ENCODE measurements at places on chromosomes 2 and 18. TPM values are rescaled to one million over a fixed set of nuclear protein-coding genes. Genes with fewer than 3 reads are reported as not detected.

GRCh38 chr2:17877811-17878280 is 621 bp upstream of the KCNS3 start:
- peak; percentile 36 for DNase-seq

DNA sequence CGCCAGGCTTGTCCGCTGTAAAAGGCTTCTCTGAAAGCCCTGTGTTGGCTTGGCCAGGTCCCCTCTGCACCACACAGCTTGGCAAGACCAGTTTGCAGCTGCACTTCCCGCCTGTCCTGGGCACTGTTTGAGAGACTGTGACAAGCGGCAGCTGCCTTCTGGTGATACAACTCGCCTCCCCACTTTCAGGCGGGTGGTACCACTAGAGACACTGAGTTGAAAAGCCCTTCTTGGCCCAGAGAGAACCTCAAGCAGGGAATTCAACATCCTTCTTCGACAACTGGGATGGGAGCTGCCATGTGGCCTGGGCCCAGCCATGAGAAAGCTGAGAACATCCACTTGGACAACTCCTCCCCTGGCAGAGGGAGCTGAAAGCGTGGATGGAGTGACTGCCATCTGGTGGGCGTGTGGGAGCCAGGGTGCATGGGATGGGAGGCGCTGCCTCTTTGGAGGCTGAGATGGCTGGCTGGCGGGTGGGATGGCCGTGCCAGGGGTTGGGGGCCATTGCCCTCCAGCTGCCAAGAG is 125.5 kb upstream of the REV1 start:
- no peak for DNase-seq

FBXO48 gene
- total RNA-seq: 0.92 TPM

GRCh38 chr2:27807476-27807875 is 36.0 kb downstream of the MRPL33 start:
- no peak for DNase-seq

- no peak for DNase-seq
Measured at GRCh38 chr2:207724113-207724512, 12.7 kb downstream of the CCNYL1 start.

DNA sequence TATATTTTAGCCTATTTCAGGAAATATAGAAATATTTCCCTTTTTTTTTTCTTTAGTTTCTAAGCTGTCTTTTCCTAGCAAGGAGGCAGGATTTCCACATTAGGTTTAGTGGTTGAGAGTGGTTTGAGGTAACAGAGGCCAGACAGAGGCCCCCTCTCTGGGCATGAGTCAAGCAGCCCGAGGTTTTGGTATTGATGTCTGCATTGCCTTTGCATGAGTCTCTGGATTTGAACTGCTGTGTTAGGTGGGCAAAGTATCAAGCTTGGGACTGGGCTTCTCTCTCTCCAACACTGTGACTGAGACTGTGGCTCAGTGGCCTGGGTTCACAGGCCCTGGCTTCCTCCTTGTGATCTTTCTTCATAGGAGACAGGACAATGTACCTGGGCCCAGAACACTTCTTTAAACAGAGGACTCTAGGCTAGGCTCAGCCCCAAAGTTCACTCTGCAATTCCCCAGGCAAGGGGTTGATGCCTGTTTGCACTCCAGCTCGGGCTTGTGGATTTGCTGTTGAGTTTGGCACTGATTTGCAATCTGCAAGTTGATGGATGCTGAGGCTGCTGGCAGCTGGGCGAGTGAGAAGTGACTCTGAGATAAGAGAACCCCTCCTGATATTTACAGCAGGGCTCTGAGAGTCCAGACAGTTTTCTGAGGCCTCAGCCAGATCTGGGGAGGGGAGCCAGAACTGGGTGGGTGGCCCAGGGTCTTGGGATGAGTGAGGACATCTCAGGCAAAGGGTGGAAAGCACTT is 271.2 kb downstream of the EN1 start:
- DNase-seq: no peak

FLACC1 gene
- total RNA-seq: 5.0 TPM

GRCh38 chr2:66803726-66804125 is 368.8 kb downstream of the MEIS1 start:
- DNase-seq: no peak

DNA sequence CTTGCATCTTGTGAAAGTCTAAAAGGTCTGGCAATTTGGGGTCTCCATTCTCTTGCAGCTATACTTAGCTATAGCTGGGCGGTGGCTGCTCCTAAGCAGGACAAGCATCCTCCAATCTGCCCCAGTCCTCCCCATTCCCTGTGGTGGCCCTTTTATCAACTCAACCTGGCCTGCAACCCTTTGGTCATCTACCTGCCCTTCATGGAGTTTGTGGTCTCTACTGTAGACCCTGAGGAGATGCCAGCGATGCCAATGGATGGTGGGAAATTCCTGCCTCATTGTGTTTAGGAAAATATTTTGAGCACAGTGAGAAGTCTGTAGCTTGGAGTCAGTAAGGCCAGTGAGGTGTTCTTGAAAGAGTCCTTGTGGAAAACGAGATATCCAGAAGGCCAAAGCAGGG is 143.4 kb downstream of the CAPN13 start:
- no peak for DNase-seq

DNA sequence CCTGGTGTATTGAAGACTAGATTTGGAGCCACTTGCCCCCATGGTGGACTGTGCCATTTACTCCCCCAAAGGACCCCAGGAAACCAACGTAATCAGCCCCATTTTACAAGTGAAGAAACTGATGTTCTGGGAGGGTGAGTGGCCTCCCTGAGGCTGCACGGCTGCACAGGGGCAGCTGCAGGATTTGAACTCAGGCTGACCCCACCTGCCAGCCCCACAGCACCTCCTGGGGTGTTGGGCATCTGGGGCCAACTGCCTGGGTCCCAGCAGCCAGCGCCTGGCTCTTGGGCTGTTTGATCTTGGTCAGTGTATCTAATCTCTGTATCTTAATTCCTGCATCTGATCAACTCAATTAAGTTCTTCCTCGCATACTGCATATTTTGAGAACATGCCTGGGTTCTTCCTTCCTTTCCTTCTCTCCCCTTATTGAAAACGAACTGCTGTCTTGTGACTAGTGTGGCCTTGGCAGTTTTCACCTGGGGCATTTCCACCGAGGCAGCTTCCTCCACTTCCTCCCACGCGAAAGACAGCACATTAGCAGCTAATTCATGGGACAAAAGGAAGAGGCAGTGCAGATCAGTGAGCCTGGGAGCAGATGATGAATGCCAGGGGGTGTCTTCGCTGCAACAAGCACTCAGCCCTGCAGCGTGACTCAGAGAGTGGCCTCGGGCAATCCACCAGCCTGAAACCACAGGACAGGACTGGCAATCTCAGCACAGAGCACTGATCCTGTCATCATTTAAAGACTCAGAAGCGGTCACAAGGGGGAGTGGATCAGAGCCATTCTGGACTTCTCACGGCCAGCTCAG is 184.1 kb upstream of the RAB12 start:
- DNase-seq: no peak

GRCh38 chr18:39113790-39114189 is 1548.2 kb upstream of the CELF4 start:
- DNase-seq: no peak

DNA sequence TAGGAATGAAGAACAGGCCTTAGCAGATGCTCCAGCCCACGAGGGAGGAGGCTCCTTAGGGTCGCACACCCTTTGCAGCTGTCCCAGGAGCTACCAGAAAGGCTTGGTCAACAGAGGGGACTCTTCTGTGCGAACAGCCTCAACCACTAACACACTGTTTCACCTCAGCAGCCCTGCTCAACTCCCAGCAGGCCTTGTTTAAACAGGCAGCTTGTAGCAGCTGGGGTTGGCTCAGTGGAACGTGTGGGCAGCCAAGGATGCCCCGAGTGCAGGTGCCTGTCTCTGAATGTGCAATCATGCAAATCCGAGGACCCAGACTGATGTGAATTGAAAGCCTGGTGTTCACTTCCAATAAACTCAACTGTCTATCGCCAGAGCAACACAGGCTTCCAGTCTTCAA is 88.7 kb upstream of the CXCR4 start:
- DNase-seq: no peak

DNA sequence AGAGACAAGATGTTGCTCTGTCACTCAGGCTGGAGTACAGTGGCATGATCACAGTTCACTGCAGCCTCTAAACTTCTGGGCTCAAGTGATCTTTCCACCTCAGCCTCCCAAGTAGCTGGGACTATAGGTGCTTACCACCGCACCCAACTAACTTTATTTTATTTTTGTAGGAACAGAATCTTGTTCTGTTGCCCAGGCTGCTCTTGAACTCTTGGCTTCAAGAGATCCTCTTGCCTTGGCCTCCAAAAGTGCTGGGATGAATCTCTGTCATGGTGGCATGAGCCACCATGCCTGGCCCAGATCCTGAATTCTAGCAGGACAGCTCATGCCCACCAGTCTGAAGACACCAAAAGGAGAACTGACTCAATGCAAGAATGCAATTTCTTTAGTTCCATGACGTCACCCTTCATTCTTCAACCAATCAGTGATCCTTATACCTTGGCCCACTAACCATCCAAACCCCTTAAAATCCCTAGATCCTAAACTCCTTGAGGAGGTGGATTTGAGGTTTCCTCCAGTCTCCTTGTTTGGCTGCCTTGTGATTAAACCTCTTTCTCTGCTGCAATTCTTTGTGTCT is 25.6 kb upstream of the CXXC1 start:
- no peak for DNase-seq

- DNase-seq: no peak
Measured at GRCh38 chr2:177302552-177302951, 38.0 kb upstream of the NFE2L2 start.

DNA sequence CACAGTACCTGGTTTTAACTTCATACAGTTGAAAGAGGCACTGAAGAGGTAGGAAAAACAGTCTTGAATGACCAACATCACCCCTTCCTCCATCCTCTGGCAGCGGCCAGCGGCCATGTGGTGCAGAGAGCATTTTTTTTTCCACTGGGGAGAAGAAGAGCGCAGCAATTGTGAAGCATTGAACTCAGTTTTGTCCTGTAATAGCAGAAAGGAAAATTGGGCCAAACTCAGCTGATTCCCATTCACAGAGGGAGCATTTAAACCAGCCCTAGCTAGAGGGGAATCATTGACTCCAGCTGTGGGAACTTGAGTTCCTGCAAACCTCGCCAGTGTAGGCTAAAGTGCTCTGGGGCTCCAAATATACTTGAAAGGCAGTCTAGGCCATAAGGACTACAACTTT is 316.6 kb upstream of the CHST9 start:
- no peak for DNase-seq

TSPYL6 gene
- not detected for total RNA-seq

EPAS1 gene
- 212 TPM for total RNA-seq

DNA sequence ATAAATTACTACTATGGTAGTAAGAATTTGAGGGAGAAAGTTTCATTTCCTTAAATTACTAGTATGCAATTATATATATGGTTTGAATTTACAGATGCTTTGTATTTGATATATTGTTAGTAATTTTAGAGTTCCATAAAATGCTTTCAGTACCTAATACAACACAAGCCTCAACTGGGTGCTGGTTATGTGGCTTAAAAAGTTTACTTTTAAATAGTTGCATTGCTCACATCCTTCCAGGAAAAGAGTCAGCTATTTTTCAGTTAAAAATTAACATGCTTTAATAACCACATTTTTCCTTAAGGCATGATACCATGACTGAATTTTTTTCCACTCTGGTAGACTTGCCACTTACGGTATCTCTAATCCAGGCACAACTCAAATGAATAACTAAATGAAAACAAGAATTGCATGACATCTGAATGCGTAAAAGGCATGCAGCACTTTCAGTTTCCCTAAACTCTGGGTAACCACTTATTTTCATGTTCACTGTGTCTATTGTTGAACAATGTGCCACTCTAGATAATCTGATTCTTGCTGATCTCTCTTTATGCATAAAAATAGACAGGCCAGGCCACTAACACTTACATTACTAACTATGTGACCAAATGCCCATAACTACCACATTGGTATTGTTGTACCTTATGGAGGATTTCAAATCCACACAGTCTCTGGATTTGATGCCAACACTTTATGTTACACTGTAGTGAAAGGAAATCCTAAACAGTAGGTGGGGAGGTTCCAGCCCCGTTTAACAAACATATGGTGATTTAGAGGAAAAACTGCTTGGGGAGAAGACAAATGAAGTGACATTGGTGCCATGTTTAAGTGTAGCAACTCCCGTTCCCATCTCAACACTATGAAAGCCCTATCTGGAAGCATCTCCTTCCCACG is 35.5 kb upstream of the SLC35F5 start:
- no peak for DNase-seq

CFC1 gene
- total RNA-seq: not detected

FOXI3 gene
- total RNA-seq: not detected

GRCh38 chr18:23828426-23828825 is 139.2 kb downstream of the LAMA3 start:
- no peak for DNase-seq

- peak; percentile 83 for DNase-seq
Measured at GRCh38 chr2:10057231-10058107, 14.1 kb downstream of the KLF11 start.

DNA sequence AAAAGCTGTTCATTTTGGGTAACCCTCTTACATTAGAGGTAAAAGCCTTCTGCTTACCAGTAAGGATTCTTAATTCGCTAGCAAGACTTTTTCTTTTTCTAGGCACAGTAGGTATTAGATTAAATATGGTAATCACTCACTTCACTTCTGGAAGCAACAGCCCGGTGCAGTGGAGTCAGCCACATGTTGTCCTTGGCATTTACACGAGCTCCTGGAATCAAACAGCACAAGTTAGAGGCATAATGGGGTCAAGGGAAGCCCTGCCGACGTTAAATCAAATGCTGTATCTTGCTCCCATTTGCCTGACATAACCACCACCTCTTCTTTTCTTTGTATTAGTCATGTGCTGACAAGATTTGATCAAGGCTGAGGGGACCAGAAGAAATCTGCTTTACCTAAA is 174.1 kb downstream of the ANKRD44 start:
- no peak for DNase-seq

GRCh38 chr2:120669121-120669952 is 66.3 kb upstream of the GLI2 start:
- DNase-seq: no peak

TTR gene
- total RNA-seq: not detected

MAL gene
- 3.9 TPM for total RNA-seq

GRCh38 chr2:216607277-216607560 is 26.0 kb upstream of the IGFBP2 start:
- DNase-seq: no peak

- DNase-seq: no peak
Measured at GRCh38 chr18:39406941-39407340, 1841.3 kb upstream of the CELF4 start.

DNA sequence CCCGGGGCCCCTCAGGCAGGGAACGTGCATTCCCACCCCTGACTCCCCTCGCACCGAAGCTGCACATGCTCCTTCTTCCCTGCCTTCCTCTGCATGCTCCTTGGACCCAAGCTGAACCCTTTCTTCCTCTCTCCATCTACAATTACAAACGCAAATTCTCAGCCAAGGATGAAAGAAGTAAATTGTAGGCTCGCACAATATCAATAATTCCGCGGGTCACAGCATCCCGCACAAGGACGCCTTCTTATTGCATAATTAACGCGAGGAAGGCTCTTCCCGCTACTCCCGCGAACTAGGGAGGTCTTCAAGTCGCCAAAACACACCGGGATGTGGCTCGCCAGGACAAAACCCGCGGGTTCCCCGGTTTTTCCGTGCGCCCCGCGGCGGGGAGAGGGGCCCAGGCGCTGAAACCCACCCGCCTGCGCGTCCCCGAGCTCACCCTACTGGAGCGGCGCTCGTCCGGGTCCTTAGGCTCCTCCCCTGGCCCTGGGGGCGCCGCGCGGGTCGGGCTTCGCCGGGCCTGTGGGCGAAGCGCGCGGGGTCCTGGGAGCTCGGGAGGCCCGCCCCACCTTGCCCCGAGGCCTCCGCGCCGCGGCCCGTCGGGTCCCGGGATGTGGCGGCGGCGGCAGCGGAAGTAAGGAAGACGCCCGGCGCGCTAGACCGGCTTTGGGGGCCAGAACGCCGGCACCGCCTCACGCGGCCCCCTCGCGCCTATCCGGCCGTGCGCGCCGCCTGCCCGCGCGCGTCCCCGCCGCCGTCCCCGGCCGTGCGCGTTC is at the start of gene CHST10:
Gene CHST10 (minus strand): TSS at position 734 of the 776 bp plus-strand sequence. CDS start 10,993 bp downstream, outside the sequence.
- peak; percentile 83 for DNase-seq

ERLEC1 gene
- 35.5 TPM for total RNA-seq

Data from left ventricle myocardium superior (tissue), 1 donor.